ENCODE measurements at places on chromosomes 1 and 21.

- no peak for DNase-seq
These were observed 13.6 kb downstream of the COA7 start for GRCh38 chr1:52684545-52684944.

GRCh38 chr1:29269382-29269781 lies 33.1 kb downstream of the PTPRU start:
- no peak for DNase-seq

DNA sequence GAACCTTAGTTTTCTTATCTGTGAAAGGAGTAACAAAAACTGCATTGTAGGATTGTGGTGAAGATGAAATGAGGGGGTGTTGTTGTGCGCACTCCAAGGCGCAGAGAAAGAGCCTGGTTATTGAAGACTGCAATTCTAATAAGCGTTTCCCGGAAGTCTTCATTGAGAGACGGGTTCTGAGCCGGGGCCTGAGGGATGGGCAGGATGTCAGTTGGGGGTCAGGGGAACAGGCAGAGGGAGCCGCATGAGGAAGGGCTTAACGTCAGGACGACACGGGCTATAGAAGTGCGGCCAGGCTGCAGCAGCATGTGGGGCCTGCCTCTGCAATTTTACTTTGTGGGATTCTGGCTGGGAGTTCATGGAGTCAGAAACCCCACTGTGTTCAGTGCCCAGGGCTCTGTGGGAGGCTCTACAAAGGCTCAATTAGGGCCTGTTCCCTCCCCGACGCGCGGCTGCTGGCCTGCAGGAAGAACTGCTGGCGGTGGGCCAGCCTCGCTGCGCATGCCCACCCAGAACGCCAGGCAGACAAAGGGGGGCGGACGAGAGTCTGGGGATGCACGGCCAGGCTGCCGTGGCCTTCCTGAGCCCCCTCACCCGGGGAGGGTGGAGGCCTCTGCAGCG lies 20.7 kb downstream of the TRIM62 start:
- no peak for DNase-seq

GRCh38 chr1:47931395-47931794 lies 65.8 kb downstream of the TRABD2B start:
- DNase-seq: no peak

DNA sequence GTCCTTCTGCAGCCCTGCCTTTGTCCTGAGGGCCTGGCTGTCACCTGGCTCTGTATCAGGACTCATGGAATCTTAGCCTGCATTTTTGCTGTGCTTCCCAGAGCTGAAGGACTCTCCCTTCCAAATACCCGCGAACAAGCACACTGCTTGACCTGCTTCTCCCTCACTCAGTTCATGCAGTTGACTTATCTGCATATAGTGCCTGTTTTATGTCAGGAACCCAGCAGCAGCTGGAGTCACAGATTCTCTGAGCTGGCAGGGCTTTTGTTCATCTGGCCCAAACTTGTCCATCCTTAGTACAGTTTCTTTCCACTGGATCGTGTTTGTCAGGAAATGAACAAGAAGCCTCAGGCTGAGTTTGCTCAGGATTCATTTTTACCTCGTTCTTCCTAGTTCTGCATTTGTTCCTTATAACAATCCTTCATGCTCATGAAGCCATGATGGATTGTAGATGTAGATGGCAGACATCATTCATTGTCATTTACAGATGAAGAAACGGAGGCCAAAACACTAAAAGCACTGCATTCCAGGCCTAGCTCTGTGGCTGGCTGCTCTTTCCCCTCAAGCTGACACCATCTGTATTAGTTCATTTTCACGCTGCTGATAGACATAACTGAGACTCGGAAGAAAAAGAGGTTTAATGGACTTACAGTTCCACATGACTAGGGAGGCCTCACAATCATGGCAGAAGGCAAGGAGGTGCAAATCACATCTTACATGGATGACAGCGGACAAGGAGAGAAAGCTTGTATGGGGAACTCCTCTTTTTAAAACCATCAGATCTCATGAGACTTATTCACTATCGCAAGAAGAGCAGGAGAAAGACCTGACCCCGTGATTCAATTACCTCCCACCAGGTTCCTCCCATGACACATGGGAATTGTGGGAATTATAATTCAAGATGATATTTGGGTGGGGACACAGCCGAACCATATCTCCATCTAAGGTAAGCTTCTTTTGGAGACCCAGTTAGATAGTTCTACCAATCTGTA lies 150.9 kb downstream of the HIVEP3 start:
- no peak for DNase-seq

DNA sequence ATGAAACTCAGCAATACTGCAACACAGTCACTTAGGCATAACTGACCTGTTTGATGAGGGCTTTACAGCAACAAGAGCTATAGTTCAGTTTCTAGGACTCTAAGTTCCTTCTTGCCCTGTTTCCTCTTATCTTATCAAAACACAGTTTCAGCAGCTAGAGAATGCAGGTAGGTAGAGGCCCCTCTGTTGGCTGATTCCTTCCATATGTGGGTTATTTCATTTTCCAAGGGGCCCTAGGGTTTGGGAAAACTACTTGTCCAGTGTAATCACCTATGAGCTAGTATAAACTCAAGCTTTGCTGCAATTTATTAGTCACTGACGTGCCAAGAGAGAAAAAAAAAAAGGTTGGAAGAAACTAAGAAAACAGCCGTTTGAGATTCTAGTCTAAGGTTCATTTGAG lies 607.7 kb upstream of the USP24 start:
- DNase-seq: no peak

DNA sequence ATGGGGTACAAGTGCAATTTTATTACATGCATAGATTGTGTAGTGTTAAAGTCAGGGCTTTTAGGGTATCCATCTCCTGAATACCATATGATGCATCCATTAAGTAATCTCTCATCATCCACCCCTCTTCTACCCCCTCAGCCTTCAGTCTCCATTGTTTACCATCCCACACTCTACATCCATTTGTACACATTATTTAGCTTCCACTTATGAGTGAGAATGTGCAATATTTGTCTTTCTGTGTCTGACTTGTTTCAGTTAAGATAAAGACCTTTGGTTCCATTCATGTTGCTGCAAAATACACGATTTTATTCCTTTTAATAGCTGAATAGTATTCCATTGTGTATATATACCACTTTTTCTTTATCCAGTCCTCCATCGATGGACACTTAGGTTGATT lies 222.5 kb upstream of the USP24 start:
- DNase-seq: no peak

GRCh38 chr1:21313203-21313885 lies 23.1 kb upstream of the ECE1 start:
- DNase-seq: no peak

DNA sequence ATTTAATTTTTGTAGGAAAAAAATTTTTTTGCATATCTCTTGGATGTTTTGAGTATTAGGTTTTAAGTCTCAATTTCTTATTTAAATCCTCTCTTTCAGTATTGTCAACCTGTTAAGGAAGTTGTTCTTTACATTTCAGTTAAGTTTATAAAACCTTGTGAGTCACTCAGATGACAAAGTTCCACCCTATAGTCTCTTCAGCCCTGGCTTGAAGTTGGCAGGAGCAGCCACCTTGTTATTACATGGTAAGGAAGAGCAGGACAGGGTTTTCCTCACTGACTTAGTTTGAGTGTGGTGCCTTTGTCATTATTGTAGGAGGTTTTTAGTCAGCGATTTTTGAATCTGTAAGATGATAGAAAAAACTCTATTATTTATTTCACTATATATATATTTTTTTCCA lies 2143.9 kb downstream of the MRPL39 start:
- DNase-seq: no peak

GRCh38 chr1:36994868-36995267 lies 39.4 kb downstream of the GRIK3 start:
- DNase-seq: no peak

DNA sequence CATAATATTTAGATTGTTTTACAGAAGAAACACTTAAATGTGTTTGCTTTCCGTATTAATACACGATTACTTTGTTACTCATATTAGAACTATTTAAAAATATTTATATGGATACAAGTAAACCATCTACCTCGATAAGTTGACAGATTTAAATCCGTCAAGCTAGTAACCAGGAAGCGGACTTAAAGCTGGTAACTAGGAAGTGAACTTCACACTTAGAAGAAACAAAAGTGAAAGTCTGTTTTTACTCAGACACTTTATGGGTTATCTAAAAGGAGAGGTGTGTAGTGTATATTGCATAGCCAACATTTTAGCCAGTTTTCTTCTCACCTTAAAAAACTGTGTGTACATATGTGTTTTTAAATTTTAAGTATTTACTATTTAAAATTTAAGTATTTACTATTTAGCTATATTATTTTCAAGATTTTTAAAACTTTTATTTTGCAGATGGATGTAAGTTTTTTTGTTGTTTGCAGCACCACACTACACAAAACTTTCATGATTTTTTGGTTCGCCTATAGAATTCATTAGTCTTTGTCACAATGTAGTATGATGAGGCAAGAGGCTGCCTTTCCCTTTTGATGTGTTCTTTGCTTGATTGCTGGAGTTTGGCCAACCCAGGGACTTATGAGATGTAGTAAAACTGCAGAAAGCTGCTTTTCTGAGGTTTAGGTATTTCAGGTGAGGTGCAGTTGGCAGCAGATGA lies 2.7 kb downstream of the USP25 start:
- peak; percentile 74 for DNase-seq

DNA sequence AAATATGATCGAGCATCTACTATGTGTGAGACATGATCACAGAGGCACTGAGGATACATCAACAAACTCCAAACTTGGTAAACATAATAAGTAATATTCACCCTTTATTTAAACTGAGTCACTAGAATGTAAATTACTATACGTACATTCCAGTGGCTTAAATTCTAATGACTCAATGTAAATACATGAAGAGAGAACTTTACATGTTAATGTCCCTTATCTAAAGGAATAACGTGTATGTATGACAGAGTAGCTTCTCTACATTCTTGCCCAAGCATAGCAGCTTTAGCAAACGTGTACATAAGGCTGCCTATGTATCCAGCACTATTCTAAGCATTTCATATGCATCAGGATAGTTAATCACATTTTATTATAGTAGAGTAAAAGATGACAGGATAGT lies 111.8 kb upstream of the CYYR1 start:
- no peak for DNase-seq

GRCh38 chr1:116794371-116794770 lies 40.1 kb downstream of the CD2 start:
- DNase-seq: no peak

DNA sequence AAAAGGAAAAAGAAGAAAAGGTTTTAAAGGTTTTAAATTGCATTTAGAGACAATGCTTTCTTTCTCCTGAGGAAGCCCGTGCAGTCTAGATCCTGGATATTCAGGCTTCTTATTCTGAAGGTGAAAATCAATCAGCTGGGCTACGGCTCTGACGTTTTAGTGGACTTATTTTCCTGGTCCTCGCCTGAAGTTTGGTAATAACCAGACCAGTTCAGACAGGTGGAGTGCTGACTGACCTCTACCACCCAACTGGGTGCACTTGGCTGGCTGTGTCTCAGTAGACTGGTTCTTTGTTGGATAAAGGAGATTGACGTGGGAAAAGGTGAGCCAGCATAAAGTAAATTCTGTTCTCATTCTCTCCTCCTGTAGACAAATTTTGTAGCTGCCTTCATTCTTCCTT lies 7.2 kb upstream of the ATP1A1 start:
- no peak for DNase-seq

DNA sequence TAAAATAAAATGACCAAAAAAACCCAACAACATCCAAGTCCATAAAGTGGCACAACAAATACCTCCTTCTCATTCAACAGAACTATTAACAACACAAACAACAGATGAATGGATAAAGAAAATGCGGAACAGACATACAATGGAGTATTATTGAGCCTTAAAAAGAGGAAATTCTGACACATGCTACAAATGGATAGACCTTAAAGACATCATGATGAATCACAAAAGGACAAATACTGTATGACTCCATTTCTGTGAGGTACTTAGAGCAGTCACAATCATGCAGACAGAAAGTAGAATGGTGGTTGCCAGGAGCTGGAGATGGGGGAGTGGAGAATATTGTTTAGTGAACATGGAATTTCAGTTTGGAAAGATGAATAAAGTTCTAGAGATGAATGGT lies 42.6 kb downstream of the EYA3 start:
- no peak for DNase-seq

- DNase-seq: no peak
These were observed 81.3 kb upstream of the C21orf91 start for GRCh38 chr21:17900281-17900989.

DNA sequence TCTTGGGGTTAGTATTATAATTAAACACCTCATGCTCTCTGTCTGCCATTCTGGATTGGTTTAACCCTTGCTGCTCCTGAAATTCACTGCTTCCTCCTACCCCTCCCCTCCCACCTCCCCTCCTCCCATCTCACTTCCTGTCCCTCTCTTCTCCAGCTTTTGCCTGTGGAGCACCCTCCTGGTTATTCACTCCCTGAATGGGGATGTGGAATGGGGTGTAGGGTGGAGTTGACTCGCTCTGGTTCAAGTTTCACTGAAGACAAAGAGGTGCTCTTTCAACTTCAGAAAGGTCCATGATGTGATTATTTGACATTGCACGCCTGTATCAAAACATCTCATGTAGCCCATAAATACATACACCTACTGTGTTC lies 160.5 kb downstream of the PLXNA2 start:
- no peak for DNase-seq

GRCh38 chr1:213164561-213164960 lies 113.5 kb downstream of the RPS6KC1 start:
- DNase-seq: no peak

DNA sequence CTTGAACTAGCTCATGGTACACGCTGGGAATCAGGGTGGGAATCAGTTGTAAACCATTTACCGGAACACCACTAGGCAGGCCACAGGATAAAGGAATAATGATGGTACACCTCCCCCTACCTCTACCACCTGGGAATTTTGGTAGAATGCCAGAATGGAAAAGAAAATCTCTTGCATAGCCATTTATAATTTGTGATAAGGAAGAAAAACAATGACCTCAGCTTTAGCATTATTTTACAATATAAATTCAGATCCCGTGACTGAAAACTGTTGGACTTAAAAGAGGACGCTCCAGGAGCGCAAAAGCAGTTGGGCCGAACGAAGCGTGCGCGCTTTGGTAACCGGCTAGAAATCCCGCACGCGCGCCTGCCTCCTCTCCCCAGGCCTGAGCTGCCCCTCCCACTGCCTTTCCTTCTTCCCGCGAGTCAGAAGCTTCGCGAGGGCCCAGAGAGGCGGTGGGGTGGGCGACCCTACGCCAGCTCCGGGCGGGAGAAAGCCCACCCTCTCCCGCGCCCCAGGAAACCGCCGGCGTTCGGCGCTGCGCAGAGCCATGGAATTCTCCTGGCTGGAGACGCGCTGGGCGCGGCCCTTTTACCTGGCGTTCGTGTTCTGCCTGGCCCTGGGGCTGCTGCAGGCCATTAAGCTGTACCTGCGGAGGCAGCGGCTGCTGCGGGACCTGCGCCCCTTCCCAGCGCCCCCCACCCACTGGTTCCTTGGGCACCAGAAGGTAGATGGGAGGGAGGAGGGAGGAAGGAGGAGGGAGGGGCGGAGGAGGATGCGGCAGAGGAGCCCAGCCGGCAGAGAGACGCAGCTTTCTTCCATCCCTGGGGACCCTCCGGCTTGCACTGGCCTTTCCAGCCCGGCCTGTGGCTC lies at the start of gene CYP4X1:
Gene CYP4X1, plus strand, starts transcription at position 402 of the 873 bp plus-strand sequence. Its CDS starts 149 bp downstream, at position 551.
- DNase-seq: no peak

- DNase-seq: no peak
These were observed 90.7 kb downstream of the MRPL37 start for GRCh38 chr1:54290506-54291184.

All from hematopoietic multipotent progenitor cell treated with erythropoietin and hydrocortisone succinate and interleukin-3 and kit ligand, for 15 days (in vitro differentiated cells).